ENCODE measurements at places on chromosomes 5 and 9. TPM values are rescaled to one million over a fixed set of nuclear protein-coding genes. Genes with fewer than 3 reads are reported as not detected.

Gene TRIM7
- 1.8 TPM for total RNA-seq

Gene LURAP1L
- total RNA-seq: not detected

Gene CENPH
- total RNA-seq: 95.2 TPM

Gene PCDHB2
- total RNA-seq: not detected

Gene TMC1
- total RNA-seq: not detected

Gene DPP7
- total RNA-seq: 167 TPM

Gene SPATA6L
- total RNA-seq: 1.4 TPM

Gene SMIM33
- total RNA-seq: 0.14 TPM

Gene ORM2
- total RNA-seq: not detected

Gene CYLC2
- not detected for total RNA-seq

Gene PAEP
- not detected for total RNA-seq

DNA sequence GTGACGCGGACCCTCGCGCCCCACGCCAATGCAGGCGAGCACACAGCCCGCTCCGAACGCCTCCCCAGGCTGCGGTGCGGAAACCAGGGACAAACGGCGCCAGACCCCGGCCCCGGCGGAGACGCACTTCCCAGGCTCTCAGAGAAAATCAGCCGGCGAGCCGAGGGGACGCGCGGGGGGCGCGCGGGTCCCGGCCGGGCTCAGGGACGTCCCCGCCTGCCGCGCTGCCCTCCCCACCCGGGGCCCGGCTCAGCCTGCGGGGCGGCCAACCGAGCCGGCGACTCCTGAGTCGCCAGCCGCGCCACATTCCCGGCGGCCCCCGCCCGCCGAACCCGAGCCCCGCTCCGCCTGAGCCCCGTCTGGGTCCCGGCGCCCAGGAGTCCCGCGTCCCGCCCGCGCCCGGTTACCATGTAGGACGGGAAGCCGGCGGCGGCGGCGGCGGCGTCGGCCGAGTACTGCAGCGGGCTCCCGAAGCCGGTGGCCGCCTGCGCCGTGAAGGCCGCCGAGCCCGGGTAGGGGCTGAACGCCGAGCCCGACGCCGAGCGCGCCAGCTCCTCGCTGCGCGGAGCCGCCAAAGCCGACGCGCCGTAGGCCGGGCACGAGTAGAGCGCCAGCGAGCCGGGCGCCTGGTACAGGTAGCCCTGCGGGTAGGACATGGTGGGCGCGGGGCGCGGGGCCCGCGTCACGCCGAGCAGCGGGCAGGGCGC is 566 bp downstream of the IRX2 start:
- no peak overlapping the region for H3K27ac ChIP-seq
- peaks cover 23% of the 10 kb centered on the region for H3K4me1 ChIP-seq
- H3K36me3 ChIP-seq: peaks cover 4% of the 10 kb centered on the region
- no peak overlapping the region for H3K4me3 ChIP-seq

GRCh38 chr9:27209034-27209433 is 87.9 kb downstream of the EQTN start:
- no peak overlapping the region for H3K4me3 ChIP-seq
- peaks cover 16% of the 10 kb centered on the region for H3K27me3 ChIP-seq
- H3K4me1 ChIP-seq: no peaks in the 10 kb centered on the region

DNA sequence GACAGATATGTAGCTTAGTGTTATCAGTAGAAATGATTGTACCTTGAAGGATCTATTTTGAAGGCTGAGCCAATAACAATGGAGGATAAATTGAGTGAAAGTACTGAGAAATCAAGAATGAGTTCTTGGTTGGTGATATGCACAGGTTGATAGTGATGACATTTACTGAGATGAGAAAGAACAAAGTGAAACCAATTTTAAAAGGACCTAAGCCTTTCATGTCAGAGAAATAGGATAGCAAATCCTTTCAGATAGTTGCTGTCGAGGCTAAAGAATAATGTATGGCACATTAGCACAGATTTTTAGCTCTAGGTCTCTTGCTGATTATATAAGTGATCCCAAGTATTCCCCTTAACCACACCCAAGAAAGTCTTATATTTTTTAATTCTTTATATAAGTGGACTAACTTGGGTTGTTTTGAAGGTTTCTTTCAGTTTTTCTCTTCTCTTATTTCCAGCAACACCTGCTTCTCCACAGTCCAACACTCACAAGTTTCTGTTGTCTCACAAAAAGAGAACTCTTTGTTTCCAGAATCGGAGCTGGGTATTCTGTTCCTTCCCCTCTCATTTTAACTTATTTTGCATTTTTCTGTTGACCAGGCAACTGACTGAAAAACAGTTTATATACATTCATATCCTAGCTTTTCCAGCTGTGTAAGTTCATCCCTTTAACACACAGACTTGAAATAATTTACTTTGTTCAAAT is 286.9 kb upstream of the ATP10B start:
- H3K27ac ChIP-seq: no peak overlapping the region
- no peaks in the 10 kb centered on the region for H3K36me3 ChIP-seq
- DNase-seq: no peak
- H3K4me1 ChIP-seq: no peaks in the 10 kb centered on the region
- no peaks in the 10 kb centered on the region for H3K27me3 ChIP-seq

- peaks cover 23% of the 10 kb centered on the region for H3K36me3 ChIP-seq
- H3K27me3 ChIP-seq: no peaks in the 10 kb centered on the region
Observed at GRCh38 chr5:81297531-81297930, 3.9 kb upstream of the ZCCHC9 start.

DNA sequence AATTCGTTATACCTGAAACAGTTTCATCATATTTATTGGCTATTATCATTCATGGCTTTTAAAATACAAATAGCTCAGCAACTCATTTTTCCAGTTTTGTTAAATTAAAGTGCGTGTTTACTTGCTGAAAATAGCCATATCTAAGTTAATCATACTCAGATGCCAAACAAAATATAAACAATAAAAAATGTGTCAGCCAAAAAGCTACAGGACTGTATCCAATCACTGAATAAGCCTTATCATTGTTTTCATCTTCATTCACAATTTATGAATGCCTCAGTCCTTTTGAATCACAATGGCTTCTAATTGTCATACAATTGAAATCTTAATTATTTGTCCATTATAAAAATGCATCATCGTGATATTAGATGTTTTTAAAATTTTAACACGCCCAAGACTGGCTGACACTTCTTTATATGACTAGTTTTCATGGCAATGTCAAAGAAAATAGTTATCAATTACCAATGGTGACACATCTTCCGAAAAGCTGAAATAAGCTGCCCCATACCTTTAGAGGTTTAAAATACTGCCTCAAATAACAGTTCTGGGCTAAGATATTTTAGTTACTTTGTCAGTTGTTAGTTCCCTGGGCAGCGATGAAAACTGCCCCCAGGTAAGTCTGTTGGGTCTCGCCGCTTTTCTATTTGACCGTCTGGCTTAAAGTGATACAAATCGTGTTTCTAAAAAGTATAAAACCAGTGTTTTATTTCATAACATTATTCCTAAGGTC is 1.8 kb downstream of the NFIB start:
- H3K27me3 ChIP-seq: peaks cover 57% of the 10 kb centered on the region
- H3K36me3 ChIP-seq: peaks cover 1% of the 10 kb centered on the region
- H3K4me1 ChIP-seq: peaks cover 16% of the 10 kb centered on the region
- H3K27ac ChIP-seq: no peak overlapping the region

- H3K27me3 ChIP-seq: no peaks in the 10 kb centered on the region
- H3K36me3 ChIP-seq: no peaks in the 10 kb centered on the region
- H3K4me1 ChIP-seq: peaks cover 3% of the 10 kb centered on the region
- H3K27ac ChIP-seq: no peak overlapping the region
Observed at GRCh38 chr5:149161026-149161687, 19.9 kb downstream of the ABLIM3 start.

- H3K4me1 ChIP-seq: peaks cover 8% of the 10 kb centered on the region
- H3K36me3 ChIP-seq: peaks cover 27% of the 10 kb centered on the region
- H3K27ac ChIP-seq: no peak overlapping the region
- DNase-seq: no peak
Observed at GRCh38 chr5:14748180-14748900, 83.8 kb downstream of the OTULIN start.

- H3K36me3 ChIP-seq: no peaks in the 10 kb centered on the region
- no peaks in the 10 kb centered on the region for H3K4me1 ChIP-seq
- peaks cover 2% of the 10 kb centered on the region for H3K27me3 ChIP-seq
- no peak overlapping the region for H3K4me3 ChIP-seq
Observed at GRCh38 chr9:1154739-1155138, 104.6 kb downstream of the DMRT2 start.

DNA sequence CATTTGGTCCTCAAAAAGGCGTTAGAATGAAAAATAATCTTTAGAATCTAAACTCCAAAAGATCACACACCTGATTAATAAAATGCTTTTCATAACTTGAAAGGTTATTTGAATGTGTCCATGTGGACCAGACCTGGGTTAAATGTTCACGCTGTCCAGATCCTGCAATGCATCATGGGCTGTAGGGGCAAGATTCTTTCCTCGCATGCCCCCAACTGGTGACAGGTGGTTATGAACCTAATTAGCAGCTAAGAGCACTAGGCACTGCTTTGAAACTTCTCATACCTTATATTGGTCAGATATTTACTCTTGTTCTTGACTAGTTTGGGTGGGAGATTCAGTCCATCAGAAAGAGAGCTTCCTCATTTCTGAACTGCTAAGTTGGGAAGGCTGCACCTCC is 19.3 kb upstream of the PIP5K1B start:
- no peaks in the 10 kb centered on the region for H3K36me3 ChIP-seq
- peaks cover 16% of the 10 kb centered on the region for H3K27me3 ChIP-seq
- peak; percentile 61 for DNase-seq
- no peak overlapping the region for H3K27ac ChIP-seq
- no peak overlapping the region for H3K4me3 ChIP-seq
- H3K4me1 ChIP-seq: peaks cover 5% of the 10 kb centered on the region

GRCh38 chr5:99089822-99090549 is 161.2 kb upstream of the CHD1 start:
- peaks cover 2% of the 10 kb centered on the region for H3K27me3 ChIP-seq
- no peak overlapping the region for H3K27ac ChIP-seq
- no peak for DNase-seq
- H3K4me3 ChIP-seq: no peak overlapping the region
- no peaks in the 10 kb centered on the region for H3K36me3 ChIP-seq

GRCh38 chr5:14180437-14180836 is 37.3 kb downstream of the TRIO start:
- DNase-seq: no peak
- H3K36me3 ChIP-seq: no peaks in the 10 kb centered on the region
- H3K4me3 ChIP-seq: no peak overlapping the region
- no peaks in the 10 kb centered on the region for H3K27me3 ChIP-seq
- H3K27ac ChIP-seq: no peak overlapping the region

- no peaks in the 10 kb centered on the region for H3K27me3 ChIP-seq
- H3K36me3 ChIP-seq: no peaks in the 10 kb centered on the region
- no peak for DNase-seq
- H3K4me3 ChIP-seq: no peak overlapping the region
- peaks cover 20% of the 10 kb centered on the region for H3K4me1 ChIP-seq
- no peak overlapping the region for H3K27ac ChIP-seq
Observed at GRCh38 chr9:113398796-113399195, 2.3 kb downstream of the ALAD start.

DNA sequence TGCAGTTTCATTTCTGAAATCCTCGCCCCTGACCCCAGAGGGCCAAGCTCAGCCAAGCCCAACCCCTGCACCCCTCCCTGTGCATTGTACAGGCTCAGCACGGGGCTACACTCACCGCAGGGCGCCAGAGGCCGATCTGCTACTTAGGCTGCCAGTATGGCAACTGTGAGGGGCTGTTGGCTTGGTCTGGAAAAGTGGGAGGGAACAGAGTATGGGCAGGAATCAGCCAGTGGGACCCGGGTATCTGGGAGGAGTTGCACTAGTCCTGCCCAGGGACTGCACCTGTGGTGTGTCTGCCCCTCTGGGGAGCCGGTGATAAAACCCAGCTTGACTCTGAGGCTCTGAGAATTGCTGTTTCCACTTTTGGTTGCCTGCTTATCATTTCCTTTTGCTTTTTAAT is 167.4 kb upstream of the KIF2A start:
- H3K4me1 ChIP-seq: no peaks in the 10 kb centered on the region
- H3K36me3 ChIP-seq: no peaks in the 10 kb centered on the region
- no peak overlapping the region for H3K27ac ChIP-seq

DNA sequence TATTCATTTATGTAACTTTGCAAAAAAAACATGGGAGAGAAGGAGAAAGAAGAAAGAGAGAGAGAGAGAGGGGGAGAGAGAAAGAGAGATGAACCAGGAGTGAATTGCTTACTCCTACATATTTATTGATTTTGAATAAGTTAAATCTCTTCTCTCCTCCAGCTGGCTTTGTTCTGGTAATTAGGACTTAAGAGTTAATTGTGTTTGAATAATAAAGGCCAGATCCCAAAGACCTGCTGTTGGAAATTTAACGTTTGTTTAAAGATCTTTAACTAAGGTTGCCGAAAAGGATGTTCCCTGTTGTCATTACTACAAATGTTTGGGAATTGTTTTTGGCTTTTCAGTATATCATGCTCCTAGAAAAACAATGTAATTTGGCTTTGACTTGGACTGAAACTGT is 473.0 kb downstream of the TUSC1 start:
- no peaks in the 10 kb centered on the region for H3K4me1 ChIP-seq
- no peaks in the 10 kb centered on the region for H3K36me3 ChIP-seq

DNA sequence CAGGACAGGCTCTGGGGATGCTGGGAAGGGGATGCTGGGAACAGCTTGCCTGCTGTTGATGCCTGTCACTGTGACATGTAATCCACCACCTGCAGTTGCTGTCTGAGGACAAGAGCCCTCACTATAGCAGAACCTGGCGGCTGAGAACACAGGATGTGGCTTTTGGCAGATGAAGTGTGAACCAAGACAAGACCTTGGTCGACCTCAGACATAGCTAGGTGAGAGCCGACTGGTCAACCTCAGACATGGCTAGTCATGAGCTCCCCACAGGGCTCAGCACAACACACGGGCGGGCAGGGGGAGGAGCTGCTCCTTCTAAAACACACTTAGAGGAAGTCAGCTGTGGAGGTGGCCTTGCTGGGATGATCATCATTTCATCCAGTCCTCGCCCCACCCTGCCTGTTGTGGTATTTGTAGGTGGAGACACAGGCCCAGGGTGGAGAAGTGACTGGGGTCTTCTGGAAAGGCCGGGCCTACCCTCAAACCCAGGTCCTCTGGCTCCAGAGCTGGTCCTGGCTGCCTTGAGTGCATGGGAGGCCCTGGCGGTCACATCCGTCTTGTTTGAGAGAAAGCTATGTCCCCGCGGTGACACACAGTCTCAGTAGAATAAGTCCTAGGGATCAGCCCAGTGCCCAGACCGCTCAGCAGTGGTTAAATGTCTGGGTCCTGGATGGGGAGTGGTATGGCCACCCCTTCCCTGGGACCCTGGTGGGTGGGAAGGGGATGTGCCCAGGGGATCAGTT is 6.1 kb downstream of the SUSD3 start:
- H3K4me3 ChIP-seq: peak overlapping the region; percentile 86
- peaks cover 52% of the 10 kb centered on the region for H3K36me3 ChIP-seq
- H3K27ac ChIP-seq: peak overlapping the region; percentile 99
- peaks cover 91% of the 10 kb centered on the region for H3K4me1 ChIP-seq

DNA sequence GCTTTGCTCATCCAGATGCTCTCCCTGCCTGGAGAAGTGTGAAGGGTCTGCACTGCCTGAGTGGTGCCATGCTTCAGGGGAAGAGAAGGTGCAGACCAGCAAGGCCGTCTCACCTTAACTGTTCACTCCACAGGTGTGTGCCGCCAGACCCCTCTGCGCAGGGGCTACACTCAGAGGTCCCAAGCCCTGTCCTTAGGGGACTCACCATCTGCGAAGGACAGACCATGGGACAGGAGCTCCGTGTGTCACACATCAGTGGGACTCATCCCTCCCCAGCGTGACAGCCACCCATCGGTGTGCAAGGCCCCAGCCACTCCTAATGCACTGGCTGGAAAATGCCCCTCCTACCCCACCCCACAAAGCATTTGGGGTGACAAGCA is 142.9 kb downstream of the OLFM1 start:
- no peak for DNase-seq
- no peak overlapping the region for H3K27ac ChIP-seq
- H3K27me3 ChIP-seq: peaks cover 10% of the 10 kb centered on the region
- no peaks in the 10 kb centered on the region for H3K4me1 ChIP-seq
